Stimulated activated CD4-positive, alpha-beta T cell treated with anti-CD3 and anti-CD28 coated beads, TNF-alpha, amount 100 ng/mL, for 1 hour (primary cell): ENCODE measurements at places on chromosomes 12 and 14.

GRCh38 chr12:111201495-111202236 is 167.2 kb downstream of the PHETA1 start:
- DNase-seq: no peak

DNA sequence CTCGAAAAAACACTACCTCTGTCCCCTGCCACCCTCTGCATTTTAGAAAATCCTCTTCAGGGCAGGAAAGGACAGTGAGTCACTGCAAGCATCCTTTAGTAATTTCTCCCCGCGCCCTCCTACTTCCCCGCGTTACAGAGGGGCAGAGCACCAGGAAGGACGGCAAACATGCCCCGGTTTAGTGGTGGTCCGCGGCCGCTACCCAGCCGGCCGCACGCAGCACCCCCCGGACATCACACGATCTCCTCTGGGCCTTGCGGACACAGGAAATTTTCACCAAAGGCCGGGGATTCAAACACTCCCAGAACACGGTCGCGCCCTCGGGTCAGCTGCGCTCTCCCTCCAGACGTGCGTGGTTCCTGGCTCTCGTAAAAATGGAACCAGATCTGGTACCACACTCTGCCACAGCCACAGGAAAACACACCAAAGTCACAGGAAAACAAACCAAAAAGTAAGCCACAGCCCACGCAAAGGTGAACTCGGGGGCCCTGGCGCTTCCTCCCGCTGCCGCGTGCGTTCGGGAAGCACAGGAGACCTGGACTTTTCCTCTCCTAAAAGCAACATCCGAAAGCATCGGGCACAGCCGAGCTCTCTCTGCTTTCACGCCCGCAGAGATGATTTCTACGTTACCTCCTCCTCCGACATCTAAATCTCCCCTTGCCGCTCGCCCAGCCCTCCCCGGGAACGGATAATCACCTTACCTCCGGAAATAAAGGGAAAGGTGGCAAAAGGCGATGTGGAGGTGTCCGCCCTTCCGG is 839 bp downstream of the SLC38A1 start:
- peak; percentile 38 for DNase-seq

GRCh38 chr14:41297576-41298327 is 308.9 kb upstream of the LRFN5 start:
- DNase-seq: no peak

- DNase-seq: no peak
Observed at GRCh38 chr14:60640859-60641741, 8.2 kb downstream of the SIX1 start.

- no peak for DNase-seq
Observed at GRCh38 chr14:45651890-45652289, 398.9 kb upstream of the MIS18BP1 start.

DNA sequence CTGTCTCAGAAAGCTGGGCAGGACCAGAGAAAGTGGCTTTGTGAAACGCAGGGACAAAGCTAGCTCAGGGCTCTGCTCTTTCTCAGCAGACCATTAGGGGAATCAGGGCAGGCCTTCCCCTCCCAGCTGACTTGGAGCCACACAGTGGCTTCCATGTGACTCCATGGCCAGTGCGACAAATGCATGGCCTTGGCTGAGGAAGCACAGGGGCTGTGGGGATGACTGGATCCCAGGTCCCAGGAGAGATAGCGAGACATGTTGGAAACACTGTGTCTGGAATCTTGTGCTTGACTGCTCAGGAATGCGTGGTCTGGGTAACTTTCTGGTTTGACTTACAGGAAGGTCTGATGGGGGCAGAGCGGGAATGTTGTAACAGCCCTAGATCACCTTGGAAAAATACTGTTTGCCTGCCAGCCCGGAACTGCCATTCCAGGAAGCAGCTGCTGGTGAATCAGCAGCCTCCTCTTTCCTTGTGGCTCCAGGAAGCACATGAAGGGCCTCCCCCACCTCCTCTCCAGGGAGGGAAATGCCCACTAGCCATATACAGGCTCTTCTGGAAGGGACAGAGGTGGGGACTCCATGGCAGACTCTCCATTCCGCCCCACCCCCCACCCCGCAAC is 133.5 kb upstream of the HIF1A start:
- no peak for DNase-seq

- DNase-seq: no peak
Observed at GRCh38 chr14:94483729-94484275, 7.8 kb upstream of the SERPINA9 start.

GRCh38 chr12:116708826-116709756 is 28.8 kb downstream of the SPRING1 start:
- DNase-seq: peak; percentile 5

DNA sequence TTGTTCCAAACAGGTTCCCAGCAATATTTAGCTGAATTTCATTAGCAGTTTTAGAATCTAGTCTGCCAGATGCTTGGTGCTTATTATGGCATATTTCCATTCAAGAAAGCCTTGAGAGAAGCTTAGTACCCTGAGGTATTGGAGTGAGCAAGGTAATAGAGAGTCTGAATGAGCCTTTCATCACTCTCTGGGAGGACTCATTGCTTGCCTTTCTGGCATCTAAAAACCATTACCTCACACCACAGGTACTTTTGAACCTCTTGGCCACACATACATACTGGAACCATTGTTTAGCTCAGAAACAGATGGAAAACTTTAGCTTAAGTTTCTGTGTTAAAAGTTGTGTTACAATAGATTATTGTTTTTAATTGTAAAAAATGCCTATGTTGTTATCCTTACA is 27.4 kb upstream of the KCNH3 start:
- DNase-seq: no peak

GRCh38 chr12:55771736-55772135 is 28.8 kb downstream of the GDF11 start:
- no peak for DNase-seq

- no peak for DNase-seq
Observed at GRCh38 chr14:100402631-100403030, 79.5 kb downstream of the SLC25A47 start.

DNA sequence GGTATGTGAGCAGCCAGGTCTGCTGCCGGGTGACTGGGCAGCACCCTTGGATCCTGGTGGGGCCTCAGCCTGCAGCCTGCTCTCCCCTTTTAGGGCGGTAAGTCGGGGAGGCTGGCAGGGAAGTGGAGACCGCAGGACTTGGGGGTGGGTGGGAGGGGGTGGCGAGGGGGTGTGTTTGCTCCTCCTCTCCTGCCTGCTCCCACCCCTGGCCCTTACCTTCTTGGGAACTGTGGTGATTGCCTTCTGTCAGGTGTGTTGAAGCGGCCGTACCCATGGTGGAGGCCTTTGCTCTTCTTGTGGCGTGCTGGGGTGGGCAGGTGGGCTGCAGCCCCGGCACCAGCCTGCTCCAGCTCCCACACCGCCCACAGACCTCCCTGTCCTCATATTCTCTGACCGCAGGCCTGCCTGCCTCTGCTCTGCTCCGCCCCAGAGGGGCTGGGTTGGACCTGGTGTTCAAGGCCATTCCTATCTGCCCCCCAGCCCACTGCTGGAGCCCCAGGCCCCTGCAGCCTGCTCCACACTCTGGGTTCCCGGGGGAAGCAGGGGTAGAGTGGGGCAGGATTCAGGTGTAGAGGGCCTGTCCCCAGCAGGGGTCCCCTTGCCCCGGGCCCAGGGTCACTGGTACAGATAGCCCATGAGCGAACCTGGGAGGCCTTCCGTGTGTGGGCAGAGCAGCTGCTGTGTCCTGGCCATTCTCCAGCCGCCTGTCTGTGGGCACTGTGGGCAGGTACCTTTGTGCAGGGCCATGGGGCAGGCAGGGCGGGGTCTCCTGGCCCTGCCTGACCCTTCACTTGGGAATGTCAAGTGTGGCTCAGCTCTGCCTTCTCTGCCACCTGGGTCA is 5.2 kb downstream of the TEDC1 start:
- no peak for DNase-seq

DNA sequence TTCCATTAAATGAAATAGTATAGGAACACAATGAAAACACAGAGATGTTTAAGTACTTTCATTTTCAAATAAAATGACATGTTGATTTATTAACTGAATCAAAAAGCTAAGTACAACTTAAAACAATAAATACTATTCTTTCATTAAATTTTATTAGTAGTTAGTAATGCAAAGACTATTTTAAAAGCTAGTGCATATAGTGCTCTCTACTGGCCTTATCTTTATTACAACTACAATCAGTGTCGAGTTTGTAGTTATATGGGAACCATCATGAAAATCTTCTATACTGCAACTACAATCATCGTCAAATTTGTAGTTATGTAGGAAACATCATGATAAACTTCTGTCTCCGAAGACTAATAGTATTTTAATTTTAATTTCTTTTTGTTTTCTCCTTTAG is 8.9 kb upstream of the LIN7A start:
- DNase-seq: no peak

DNA sequence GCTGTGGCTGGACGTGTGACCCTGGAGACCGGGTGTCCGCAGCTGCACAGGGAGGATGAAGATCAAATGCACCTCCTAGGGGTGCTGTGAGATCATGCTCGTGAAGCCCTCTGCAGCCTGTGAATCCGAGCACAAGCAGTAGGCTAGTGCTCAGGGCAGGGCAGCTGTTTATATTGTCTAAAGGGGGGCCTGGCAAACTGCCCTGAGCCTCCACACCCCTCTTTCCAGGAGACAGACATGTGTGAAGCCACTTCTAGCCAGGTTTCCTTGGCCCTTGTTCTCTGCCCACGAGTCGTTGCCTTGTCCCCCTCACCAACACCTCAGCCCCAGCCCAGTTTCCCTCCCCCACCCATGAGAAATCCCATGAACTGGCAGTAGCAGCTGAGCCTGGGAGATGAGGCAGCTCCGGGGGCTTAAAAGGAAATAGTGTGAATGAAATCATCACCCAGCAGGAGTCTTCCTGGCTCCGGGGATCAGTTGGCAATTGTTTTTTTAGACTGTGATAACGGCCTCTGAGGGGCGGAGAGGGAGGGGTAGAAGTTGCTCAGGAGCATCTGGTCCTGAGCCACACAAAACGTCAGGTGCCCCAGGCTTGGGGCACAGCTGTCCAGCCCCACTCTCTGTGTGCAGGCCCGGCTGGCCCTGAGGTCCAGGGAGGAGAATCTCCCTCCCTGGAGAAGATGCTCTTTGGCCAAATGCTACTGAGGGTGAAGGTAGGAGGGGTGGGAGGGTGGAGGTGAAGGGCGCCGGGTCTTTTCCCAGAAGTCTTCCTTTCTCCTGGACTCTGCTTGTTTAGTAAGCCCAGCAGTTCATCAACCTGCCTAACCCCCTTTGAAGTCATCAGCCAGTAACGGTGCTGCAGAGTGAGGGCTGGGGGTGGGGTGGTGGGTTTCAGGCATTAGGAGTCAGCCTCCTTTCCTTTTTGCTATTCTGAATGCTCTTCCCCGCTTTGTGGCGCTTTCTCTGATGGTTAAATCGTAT is 4.0 kb downstream of the FGF6 start:
- no peak for DNase-seq

GRCh38 chr12:68206446-68206845 is 19.2 kb downstream of the IL26 start:
- no peak for DNase-seq

DNA sequence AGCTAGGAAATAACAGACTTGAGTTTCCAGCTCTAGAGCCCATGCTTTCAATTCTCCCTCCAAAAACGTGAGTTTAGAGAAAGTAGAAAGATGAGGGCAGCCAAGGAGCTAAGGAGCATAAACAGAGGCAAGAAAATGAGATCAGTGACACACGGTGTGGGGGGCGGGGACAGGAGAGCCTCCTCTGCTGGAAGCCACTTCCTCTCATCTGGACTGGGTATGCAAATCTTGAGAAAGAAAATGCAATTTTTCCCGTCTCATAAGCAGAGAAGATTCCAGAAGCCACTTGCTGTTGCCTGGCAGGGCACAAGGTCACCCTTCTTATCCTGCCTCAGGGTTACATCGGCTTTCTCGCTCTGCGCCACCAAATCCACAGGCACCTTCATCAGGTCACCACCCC is 6.0 kb downstream of the OR10P1 start:
- DNase-seq: no peak

DNA sequence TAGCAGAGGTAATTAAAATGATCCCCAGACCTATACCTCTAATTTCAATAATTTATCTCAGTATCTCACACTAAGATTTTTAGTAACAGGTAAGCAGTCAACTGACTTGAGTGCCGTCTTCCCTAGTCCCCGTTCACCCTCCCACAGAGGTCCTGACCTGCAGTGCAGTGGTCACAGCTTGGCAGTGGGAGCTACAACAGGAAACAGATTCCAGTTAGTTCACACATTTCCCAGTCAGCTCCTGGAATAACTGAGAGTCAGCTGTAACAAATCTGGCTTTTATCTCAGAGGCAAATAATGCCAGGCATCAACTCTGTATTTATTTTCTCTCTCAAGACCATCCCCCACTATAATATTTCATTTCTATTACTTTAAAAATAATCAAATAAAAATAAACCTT is 308.2 kb downstream of the ATP23 start:
- no peak for DNase-seq

DNA sequence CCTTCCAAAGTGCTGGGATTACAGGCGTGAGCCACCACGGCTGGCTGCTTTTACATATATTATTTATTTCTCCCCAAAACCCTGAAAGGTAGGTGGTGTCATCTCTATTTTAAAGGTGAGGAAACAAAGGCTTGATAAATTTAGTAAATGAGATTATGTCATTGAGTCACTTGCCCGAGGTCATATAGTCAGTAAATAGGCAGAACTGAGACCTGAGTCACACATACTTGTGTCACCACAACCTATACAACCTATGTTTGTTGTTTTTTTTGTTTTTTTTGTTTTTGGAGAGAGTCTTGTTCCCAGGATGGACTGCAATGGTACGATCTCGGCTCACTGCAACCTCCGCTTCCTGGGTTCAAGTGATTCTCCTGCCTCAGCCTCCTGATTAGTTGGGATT is 12.8 kb downstream of the TSFM start:
- DNase-seq: no peak

DNA sequence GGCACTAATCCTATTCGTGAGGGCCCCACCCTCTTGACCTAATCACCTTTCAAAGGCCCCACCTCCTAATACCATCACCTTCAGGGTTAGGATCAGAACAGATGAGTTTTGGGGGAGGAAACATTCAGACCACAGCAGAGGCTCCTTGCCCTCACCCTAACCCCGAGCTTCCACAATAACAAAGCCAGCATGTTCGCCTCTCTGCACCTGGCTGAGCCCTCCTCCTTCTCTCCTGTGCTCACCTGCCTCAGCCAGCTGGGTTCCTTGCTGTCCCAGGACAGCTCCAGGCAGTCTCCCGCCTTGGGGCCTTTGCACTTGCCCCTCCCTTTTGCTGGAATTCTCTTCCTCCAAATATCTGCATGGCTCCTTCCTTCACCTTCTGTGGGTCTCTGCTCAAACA is 9.7 kb upstream of the RAN start:
- DNase-seq: no peak

GRCh38 chr12:115998119-115998633 is 279.3 kb downstream of the MED13L start:
- no peak for DNase-seq

GRCh38 chr14:31320216-31320615 is 100.1 kb downstream of the HEATR5A start:
- DNase-seq: no peak

- no peak for DNase-seq
Observed at GRCh38 chr12:65667932-65668331, 156.4 kb upstream of the HMGA2 start.

- peak; percentile 53 for DNase-seq
Observed at GRCh38 chr14:73741386-73741875, 27.2 kb upstream of the PNMA1 start.

GRCh38 chr12:101616027-101616494 is 21.3 kb downstream of the MYBPC1 start:
- no peak for DNase-seq
